ENCODE measurements at places on chromosomes 5 and 9.

DNA sequence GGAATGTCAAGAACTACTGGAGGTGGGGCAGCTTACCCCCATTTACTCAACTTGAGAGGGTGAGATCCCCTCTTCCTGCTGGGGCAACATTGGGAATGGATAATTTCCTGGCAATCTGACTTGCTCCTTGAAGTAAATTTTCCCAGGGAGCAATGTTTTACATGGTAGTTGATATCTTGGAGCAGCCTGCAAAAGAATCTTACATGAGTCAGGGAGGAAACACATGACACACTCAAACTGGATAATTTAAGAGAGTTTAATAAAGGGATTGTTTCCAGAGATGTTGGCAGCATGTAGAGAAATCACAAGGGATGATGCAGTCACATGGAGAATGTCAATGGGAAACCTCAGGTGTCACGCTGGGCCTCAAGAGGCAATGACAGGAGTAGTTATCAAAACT is 212.5 kb downstream of the GAS1 start:
- no peak for DNase-seq

- no peak for DNase-seq
Observed at GRCh38 chr5:176188506-176189193, 49.6 kb upstream of the SIMC1 start.

GRCh38 chr5:178474562-178475184 is 115.5 kb downstream of the COL23A1 start:
- no peak for DNase-seq

DNA sequence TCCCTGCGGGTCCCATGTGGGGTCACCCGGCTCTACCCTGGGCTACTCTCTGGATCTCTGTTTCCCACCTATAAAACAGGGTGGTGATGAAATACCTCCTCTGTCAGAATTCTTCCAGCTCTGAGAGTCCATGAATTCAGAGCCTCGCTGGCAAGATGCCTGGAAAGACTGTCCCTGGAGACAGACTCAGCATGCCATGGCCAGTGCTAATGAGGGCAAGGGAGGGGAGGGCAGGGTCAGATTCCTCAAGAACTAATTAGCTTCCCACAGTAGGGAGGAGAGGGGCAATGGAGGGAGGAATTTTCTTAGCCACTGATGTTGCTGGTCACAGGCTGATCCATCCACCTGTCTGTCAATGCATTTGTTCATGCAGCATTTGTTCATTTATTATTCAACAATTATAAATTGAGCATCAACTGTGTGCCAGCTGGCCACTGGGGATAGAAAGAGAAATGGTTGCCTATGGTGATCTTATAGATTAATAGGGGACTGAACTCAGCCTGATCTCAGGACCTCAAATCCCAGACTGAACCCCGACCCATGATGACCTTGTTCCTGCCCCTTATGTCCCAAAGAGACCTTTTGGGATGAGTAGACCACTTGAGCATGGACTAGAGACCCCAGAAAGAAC is 4.7 kb downstream of the SYNPO start:
- no peak for DNase-seq

- DNase-seq = no peak
Observed at GRCh38 chr5:120509053-120509452, 45.0 kb downstream of the PRR16 start.

DNA sequence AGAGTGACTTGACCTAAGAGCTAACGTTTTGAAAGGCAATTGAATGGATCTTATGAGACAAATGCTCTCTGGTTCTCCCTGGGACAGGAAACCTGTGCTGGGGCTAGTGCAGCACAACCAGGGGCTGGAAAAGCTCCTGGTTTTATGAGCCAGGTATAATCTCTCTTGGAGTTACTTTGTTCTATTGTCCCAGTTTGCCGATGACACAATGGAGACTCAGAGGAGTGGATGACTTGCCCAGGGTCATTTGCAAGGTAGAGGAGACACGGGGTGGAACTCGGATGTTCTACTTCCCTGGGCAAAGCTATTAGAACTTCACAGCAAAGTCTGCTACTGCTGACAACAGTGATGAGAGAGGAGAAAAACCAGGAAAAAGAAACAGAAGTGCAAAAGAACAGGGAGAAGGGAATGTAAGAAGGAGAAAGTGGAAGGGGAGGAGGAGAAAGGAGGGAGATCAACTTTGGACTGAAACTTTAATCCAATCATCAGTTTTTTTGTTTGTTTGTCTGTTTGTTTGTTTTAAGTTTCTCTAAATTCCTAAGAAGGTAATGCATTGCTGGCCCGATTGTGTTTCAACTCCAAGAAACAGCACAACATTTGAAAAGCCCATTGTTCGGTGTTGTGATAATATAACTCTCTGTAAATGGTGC is 7.4 kb upstream of the GSN start:
- DNase-seq = no peak

DNA sequence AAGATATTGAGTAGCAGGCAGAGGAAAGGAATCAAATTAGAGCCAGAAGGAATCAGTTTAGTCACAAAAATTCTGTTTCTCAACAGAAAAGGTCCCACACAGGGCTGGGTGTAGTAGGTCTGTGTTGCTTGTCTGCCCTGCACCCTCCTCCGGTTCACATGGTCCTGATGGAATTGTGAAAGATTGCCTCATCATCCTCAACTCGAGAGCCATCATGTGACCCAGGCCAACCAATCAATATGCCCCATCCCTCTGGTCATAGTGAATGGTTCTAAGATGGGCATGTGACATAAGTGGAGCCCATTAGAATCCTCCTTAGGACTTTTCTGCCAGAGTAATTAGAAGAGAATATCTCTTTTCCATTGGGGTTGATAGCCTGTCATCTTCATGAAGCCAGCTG is 56.7 kb upstream of the RAD23B start:
- DNase-seq = no peak

- DNase-seq = no peak
Observed at GRCh38 chr9:130955947-130956621, 17.0 kb upstream of the FIBCD1 start.

DNA sequence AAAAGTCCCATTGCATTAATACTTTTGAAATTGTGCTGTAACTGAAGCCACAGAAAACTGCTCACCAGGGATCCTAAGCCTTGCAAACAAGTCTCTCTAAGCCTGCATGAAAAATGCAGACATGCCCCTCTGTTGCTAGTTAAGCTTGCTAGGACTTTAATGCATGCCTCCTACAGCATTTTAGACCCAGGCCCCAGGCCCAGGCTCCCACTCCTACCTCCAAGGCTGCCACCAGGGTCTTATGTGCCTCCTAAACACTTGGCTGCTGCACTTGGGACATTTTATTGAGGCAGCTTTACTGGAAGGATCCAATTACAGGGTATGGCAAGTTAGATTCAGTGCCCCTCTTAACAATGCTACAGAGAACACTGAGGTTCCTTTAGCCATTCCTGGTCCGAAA is 467.3 kb upstream of the CLINT1 start:
- no peak for DNase-seq

GRCh38 chr9:89457376-89457855 is 40.5 kb downstream of the SEMA4D start:
- DNase-seq = no peak

- no peak for DNase-seq
Observed at GRCh38 chr5:139740992-139741672, 54.5 kb upstream of the PSD2 start.

GRCh38 chr5:69372394-69372793 is 2.8 kb downstream of the RAD17 start:
- DNase-seq = no peak

GRCh38 chr5:163953901-163954300 is 448.5 kb downstream of the MAT2B start:
- DNase-seq = no peak

DNA sequence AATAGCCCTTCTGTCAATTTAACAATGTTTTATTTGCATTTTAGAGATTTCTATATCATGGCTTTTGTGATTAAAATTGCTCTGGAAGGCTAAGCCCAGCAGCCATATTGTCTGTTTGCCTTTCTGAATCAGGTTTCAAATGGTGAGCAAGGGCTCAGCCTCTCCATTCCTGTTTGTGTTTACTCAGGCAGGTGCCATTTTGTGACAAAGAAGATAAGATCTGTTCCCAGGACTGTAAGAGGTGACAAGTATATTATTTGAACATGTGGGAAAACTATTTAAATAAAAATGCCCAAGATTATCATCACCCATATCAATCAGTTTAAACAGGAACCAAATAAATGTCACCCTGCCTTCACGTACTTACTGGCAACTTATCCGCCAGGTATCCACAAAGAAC is 641.3 kb upstream of the KLF4 start:
- DNase-seq = no peak

Measured in stimulated activated CD4-positive, alpha-beta T cell treated with anti-CD3 and anti-CD28 coated beads, Interleukin-15, amount 100 ng/mL, for 24 hours (primary cell).